ENCODE measurements at places on chromosomes 5 and 9.

GRCh38 chr5:72107131-72107900 is at the start of gene MAP1B:
MAP1B (plus strand) TSS chr5:72107475; CDS start chr5:72107532, 57 bp downstream.
- peak; percentile 73 for DNase-seq

DNA sequence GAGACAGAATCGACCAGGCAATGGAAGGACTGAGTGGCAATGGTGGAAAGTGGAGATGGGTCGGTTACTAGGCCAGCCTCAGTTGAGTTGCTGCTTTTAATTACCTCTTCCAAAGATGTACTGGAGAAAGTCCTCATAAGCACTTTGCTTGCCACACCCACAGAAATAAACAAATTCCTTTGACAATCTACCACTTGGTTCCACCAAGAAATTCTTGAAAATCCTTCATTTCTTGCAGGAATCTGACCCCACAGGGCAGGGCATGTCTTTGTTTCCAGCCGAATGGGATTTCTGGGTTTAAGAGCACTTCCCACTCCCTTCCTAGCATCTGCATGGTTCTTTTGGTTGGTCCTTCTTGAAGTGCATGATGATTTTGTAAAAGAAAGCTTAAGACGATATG is 54.5 kb downstream of the ADAMTS12 start:
- no peak for DNase-seq

DNA sequence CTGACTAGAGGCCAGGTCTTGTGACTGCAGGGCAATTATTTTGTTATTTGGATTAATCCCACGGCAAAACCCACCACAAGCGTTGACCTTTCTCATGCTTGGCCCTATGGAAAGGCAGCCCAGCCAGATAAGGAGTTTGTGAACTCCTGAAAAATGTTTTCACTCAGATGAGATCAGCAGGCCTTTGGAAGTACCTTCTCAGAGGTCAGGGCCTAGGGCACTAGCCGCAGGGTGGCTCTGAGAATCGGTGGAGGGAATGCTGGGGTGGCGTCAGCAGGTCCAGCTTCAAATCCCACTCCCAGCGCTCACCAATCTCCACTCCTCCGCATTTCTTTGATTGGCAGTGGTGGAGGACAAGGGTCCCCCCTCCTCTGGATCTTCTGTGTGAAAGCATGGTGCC is 194.4 kb downstream of the GADD45G start:
- no peak for DNase-seq

- no peak for DNase-seq
These were observed 45.3 kb upstream of the CACNA1B start for GRCh38 chr9:137832191-137832700.

- DNase-seq: no peak
These were observed 92.4 kb downstream of the STX17 start for GRCh38 chr9:99998866-99999265.

GRCh38 chr5:84790406-84790805 is 405.7 kb upstream of the EDIL3 start:
- DNase-seq: no peak

All from IMR-90 (cell line).